ENCODE measurements at places on chromosomes 13 and 19.

- DNase-seq = no peak
These were observed 7.9 kb upstream of the PEAK3 start for GRCh38 chr19:2289714-2290435.

DNA sequence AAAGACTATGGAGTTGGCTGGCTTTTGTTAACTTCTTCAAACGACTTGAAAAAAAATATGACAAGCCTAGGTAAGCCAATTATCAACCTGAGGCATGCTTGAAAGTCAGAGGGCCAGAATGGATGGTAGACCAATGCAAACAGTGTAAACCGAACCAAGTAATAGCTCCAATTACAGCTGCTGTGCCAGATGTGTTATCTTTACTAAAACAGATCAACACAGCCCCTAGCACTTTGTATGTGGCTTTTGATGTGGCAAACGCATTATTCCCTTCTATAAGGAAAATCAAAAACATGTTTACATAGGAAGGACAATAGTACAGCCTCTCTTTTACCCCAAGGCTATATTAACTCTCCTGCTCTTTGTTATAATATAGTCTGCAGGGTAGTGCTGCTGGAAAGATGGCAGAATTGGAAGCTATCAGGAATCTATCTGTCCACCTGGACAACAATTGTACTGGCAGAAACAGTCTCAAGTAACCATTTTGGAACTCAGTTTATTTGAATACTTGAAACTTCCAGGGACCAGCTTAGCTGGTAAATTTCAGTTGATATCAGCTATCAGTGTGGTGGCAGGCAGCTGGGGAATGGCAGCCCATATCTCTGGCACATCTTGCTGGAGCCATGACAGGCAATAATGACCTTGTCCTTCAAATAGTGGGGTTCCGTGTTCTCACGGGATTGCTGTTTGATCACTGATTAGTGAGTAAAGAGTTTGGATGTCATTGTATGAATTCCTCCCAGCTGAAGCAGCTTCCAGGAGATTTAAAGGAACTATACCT lies 144.4 kb upstream of the WASF3 start:
- no peak for DNase-seq

DNA sequence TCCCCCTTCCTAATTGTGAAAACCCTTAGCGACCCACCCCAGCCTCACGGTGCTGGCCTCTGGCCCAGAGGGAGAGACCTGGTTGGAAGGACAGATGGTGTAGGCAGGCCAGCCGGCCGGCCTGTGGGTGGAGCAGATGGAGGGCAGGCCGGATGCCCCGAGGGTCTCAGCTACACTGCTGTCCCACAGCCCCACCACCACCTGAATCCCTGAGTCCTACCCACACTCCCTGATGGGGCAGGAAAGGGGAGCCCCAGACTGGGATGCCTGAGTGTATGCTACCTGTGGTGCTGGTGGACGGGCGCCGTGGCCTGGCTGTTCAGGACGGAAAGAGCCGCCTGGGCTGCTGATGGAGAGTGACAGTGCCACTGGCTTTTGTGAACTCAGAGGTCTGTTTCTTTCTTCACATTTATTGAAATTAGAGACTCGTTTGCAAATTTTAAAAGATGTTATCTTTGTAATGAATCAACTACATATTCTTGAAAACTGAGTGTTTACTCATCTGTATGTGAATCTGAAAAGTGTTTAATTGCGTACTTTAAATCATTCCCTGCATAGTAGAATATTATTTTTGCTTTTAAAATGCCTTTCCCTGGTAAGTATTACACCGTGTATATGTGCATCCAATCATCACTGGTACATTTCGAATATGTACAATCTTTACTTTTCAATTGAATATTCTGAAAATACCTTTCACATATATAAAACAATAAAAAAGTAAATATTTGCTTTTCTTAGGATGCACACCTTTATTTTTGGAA lies 35.7 kb downstream of the TFDP1 start:
- DNase-seq = no peak

DNA sequence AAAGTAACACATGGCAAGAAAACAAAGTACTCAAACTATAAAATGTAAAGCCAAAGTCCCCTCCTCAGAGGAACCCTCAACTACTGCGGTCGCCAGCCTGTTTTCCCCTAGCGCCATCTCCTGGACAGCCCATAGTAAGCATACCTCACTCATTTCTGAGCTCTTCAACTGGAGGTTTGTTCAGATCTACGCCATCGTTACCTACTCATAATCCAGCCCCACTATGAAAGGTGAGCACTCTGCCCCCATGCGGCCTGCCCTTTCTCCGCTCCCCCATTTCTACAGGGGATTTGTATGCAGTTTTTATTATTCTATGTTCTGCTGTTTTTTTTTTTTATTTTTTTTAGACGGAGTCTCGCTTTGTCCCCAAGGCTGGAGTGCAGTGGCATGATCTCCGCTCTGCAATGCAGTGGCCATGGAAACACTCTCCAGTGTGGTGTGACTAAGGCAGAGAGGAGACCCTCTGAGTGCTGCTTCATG lies 26.2 kb downstream of the OPA3 start:
- DNase-seq = peak; percentile 43

GRCh38 chr19:32168606-32169005 lies 176.8 kb upstream of the ZNF507 start:
- DNase-seq = no peak

- no peak for DNase-seq
These were observed 30.3 kb downstream of the ADPRHL1 start for GRCh38 chr13:113422807-113423519.

GRCh38 chr13:27851096-27851850 lies 59.0 kb downstream of the GSX1 start:
- DNase-seq = no peak

GRCh38 chr13:73941752-73942151 lies 192.5 kb downstream of the KLF12 start:
- no peak for DNase-seq

GRCh38 chr19:1873524-1874473 lies 10.4 kb upstream of the KLF16 start:
- peak; percentile 42 for DNase-seq

- DNase-seq = no peak
These were observed 70.5 kb downstream of the IRS2 start for GRCh38 chr13:109715902-109716301.

DNA sequence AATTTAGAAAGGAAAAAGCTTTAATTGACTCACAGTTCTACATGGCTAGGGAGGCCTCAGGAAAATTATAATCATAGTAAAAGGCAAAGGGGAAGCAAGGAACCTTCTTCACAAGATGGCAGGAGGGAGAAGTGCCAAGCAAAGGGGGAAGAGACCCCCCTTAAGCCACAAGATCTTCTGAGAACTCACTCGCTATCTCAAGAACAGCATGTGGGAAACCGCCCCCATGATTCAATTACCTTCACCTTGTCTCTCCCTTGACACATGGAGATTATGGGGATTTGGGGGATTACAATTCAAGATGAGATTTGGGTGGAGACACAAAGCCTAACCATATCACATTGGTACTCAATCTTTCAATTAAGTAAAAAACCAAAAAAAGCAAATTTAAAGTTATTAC lies 1778.7 kb upstream of the MIR17HG start:
- no peak for DNase-seq

- DNase-seq = no peak
These were observed 1.1 kb upstream of the PLVAP start for GRCh38 chr19:17378271-17378670.

DNA sequence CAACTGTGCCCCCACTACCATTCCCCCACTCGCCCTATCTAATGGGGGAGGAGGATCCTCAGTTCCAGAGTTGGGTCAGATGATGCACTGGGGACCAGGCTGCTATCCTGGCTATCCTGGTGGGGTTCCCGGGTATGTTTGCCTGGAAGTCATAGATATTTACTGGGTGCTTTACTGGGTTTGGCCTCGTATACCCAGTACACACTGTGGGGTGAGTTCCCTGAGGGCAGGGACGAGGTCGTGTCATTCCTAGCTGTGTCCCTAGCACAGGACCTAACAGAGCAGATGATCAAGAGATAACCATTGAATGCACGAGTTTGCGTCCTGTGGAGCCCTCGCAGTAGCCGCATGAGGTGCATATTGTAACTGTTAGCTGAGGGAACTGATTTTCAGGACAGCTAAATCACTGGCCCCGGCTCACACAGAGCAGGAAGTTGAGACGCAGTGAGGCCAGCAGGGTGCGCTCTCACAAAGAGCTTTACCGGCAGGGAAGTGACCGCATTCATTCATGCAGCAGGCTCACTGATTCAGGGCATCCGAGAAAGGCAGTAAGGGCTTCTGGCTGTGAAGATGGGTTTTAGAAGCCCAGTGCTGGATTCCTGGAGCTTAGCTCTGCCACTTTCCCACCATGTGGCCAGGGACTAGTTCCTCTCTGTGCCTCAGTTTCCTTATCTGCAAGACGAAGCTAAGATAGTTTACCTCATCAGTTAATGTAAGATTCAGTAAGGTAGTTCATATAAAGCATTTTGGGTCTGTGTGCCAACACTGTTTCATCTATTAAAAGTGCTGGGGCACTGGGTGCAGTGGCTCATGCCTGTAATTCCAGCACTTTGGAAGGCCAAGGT lies 6.0 kb downstream of the RUVBL2 start:
- DNase-seq = peak; percentile 70

Data from fibroblast of the aortic adventitia (primary cell).